ENCODE measurements at places on chromosomes 5 and 9.

GRCh38 chr5:88679638-88680037, 203.3 kb downstream of the MEF2C start:
- DNase-seq, result no peak

DNA sequence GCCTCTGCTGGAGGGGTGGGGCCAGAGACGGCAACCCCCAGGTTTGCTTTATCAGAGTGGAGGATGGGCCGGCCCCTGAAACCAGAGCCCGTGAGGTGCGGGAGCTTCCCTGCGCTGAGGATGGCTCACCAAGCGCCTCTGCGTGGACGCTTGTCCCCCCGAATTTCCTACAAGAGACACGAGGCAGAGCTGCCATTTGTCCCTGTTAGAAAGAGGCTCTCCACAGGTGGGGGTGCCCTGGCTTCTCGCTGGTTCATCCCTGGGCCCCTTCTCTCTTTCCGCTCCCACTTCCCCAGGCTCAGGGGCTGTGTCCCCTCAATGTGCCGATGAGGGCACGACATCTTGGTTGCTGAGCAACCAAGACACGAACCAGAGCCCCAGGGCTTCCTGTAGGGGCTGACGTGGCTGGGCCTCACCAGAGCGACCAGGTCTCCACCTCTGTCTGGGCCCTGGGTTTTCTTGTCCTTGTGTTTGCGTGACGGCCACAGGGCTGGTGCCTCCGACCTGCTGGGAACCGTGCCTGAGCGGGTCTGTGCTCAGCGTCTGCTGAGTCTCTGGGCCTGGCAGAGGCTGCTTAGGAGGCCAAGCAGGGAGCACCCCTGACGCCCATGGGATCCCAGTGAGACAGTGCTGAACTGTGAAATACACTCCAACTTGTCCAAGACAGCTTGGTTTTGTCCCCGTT, 119.6 kb upstream of the COL5A1 start:
- no peak for DNase-seq

DNA sequence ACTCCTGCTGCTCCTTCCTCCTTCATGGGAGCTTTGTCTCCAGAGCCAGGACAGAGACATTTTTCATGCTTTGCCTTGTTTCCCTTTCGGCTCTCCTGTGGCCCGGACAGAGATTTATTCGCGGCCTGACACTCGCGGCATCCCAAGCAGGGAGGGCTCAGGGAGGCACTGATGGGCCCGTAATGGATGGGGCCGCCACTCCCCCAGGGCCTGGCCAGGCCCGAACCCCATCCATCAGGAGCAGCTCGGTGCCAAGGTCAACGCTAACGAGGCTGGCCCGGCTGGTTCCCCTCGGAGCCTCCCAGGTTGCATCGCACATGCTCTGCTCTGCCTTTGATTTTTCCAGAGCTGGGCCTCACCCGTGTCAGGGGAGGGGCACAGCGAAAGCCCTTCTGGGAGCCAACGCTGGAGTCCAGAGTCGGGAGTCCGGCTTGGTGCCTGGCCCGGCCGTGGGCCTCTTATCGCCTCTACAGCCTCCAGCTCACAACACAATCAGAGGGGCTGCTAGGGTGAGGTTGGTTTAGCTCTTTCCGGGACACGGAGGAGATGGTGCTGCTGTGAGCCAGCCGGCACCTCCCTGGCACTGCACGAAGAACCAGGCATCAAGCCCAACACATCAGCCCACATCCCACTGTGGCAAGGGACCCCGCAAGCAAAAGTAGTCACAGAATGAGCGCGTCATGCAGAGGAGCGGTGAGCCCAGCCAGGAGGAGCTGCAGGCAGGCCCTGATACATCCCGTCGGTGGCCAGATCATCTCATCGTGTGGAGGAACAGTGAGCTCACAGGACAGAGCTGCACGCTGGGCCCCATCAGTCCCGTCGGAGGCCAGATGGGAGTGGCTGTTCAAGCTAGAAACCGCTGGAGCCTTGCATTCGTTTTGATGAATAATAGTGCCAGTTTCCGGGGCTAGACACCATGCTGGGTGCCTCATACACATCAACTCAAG, 72.2 kb upstream of the BARHL1 start:
- DNase-seq, result no peak

GRCh38 chr5:158953929-158954534, 145.7 kb downstream of the EBF1 start:
- no peak for DNase-seq

DNA sequence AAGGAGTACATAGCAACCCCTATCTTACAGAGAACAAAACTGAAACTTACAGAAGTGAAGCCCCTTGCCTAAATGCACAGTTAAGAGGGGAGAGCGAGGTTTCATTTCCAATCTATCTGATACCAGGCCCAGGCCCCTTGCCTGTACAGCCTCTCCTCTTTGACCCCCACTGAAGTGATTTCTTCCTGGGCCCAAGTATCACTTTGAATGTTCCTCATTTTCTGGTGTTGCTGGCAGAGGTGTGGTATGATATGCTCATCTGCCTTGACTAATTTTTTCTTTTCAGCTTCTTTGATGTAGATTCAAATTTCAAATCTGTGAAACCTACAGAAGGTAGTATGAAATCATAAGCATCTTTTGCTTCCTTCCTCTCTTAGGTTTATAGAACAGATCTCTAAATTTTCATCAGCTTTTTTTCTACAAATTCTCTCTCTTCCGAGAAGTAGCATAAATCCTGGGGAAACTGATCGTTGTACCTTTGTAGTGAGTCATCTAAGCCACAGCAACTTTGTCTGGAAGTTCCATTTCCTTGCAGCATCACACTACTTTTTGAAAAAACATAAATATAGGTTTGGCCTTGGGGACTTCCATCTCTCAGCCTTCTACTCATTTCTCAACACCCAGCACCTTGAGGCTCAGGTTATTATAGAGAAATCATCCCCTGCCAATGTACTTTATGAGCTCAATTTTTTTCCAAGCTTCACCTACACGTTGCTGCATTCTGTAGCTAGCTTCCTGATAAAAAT, 402.4 kb upstream of the PTGER4 start:
- peak; percentile 53 for DNase-seq

- no peak for DNase-seq
These were observed 641.8 kb upstream of the MEF2C start for GRCh38 chr5:89524785-89525184.

DNA sequence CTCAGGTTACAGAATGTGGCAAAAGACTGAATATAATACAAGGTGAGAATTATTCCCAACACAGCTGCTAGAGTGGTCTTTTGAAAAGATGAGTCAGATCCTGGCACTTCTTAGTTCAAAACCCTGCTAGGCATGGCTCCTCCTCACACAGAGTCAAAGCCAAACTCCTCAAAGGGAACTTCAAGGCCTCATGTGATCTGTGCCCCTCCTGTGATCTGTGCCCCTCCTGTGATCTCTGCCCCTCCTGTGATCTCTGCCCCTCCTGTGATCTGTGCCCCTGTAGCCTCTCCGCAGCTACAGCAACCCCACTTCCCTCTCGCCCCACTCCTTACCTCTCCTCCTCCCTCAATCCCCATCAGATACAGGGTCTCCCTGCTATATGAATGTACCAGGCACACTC, 525.5 kb upstream of the CCNG1 start:
- DNase-seq, result no peak

- no peak for DNase-seq
These were observed 1.6 kb upstream of the C5orf52 start for GRCh38 chr5:157669701-157670097.

- no peak for DNase-seq
These were observed 417.7 kb downstream of the IRX1 start for GRCh38 chr5:4013106-4013898.

DNA sequence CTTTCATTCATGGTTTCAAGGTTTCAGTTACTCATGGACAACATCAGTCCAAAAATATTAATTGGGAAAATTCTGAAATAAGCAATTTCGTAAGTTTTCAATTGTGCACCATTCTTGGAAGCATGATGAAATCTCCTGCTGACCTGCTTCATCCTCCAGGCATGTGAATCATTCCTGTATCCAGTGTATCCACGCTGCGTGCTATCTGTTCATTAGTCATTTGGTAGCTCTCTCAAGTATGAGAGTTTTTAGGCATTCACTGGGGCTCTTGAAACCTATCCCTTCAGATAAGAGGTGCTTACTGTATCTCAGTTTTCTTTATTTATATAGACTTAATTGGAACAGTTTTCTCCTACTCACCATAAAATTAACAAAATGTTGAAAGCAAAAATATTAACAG, 293.0 kb downstream of the CDH12 start:
- DNase-seq, result no peak

- no peak for DNase-seq
These were observed 678.5 kb upstream of the NUDT12 start for GRCh38 chr5:104241046-104241445.

- DNase-seq, result no peak
These were observed 495.8 kb downstream of the CHSY3 start for GRCh38 chr5:130400091-130400490.

GRCh38 chr5:159764283-159765134, 151.8 kb upstream of the ADRA1B start:
- no peak for DNase-seq

DNA sequence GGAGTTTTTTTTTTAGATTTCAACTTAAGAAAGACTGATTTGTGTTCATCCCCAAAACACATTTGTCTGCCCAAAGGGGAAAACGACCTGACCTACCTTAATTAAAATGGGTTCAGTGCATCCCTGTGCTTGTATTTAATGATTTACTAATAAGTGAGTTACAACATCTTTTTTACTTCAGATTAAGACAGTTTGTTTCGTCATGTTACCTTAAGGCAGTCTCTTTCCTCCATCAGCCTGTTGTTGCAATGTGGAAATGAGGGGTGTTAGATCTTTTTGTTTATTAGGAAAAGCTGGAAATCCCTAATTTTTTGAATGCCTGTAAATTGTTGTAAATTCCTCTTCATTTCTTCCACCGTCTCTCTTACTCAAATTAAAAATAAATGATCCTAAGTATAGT, 177.5 kb downstream of the GDNF start:
- DNase-seq, result no peak

- no peak for DNase-seq
These were observed 15.5 kb downstream of the TYRP1 start for GRCh38 chr9:12708562-12709298.

DNA sequence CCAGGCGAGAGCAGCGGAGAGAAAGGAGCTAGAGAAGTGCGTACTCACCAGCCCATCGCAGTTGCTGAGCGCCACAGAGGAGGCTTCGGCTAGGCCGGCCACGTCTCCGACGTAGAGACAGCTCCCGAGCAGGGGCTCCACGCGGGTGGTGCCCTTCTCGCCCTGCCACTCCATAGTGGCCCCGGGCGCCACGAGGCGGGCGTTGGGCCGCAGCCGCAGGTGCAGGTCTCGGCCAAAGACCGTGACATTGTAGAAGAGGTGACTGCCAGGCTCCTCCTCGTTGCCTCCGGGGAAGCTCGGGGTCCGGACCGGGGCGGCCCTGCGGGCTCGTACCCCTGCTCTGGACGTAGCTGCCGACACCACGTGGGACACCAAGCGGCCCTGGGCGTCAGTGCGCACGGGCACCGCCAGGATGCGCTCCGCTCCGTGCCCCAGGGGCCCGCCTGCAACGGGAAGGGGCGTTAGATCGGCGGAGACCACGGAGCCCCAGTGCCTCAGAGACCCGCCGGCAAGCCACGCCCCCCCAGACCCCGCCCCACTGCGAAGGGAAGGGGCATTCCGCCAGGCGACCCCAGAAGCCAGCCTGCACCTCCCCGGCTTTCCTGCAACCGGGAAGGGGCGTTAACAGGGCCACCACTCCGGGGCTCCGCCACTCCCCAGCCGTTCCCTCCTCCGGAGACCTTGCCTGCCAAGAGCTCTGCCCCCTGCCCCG, 1.4 kb downstream of the ADAMTS2 start:
- no peak for DNase-seq

- no peak for DNase-seq
These were observed 6.7 kb upstream of the ALDOB start for GRCh38 chr9:101442318-101442717.

DNA sequence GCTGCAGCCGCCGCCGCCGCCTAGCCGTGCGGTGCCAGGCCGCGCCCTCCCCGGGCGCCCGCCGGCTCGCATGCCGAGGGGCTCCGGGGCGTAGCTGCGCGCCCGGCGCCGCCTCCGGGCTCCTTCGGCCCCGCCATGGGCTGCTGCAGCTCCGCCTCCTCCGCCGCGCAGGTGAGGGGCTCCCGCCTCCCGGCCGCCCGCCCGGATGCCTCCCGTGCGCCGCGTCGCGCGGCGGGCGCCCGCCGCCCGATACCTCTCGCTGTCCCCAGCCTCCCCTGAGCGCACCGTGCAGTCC, 230 bp downstream of the SLC44A1 start:
- no peak for DNase-seq

GRCh38 chr5:55636683-55637082, 75.4 kb downstream of the SLC38A9 start:
- no peak for DNase-seq

DNA sequence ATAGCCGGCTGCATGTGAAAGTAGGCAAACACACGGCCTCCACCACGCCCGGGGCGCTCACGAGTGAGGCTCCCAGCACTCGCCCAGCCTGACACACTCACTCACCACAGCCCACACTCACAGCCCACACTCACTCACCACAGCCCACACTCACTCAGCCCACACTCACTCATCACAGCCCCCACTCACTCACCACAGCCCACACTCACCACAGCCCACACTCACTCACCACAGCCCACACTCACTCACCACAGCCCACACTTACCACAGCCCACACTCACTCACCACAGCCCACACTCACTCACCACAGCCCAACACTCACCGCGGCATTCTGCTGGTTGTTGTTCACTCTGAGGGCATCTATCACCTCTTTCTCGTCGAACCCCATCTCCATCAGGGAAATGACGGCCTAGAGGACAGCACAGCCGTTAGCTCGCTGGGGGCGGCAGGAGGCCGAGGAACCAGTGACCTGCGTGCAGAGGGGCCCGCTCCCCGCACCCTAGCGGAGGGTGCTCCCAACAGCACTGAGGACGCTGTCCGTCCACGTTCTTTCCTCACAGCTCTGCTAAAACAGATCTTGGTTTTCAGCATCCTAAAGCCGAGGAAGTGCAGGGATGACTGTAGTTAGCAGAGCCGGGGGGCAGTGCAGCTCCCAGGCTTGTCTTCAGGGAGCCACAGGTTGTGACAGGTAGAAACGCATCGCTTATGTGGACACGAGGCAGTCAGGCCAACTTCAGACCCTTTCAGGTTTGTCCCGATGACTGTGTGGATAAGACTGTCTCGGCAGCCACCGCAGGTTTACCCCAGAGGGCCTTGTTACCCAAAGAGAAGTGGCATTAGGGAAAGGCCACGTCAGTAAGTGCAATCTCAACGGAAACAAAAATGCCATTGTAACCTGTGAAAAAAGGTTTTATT, 21.6 kb downstream of the UBAC1 start:
- peak; percentile 50 for DNase-seq

DNA sequence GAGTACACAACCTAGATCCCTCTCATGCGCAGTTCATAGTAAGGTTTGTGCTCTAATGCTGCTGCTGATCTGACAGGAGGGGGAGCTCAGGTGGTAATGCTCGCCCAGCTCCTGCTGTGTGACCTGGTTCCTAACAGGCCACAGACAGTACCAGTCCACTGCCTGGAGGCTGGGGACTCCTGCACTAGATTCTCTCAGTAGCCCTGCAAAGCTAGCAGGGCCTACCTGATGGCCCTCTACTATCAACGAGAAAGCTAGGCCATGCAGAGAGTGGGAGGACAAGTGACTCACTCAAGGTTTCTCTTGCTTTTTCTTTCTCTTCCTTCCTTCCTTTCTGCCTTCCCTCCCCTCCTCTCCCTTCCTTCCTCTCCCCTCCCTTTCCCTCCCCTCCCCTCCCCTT, 55.1 kb upstream of the TEX48 start:
- no peak for DNase-seq

GRCh38 chr5:78593465-78593864, 55.1 kb downstream of the LHFPL2 start:
- no peak for DNase-seq

Data from stimulated activated CD8-positive, alpha-beta memory T cell treated with anti-CD3 and anti-CD28 coated beads, Interleukin-7, amount 100 ng/mL, for 48 hours (primary cell).